NCI-H187 (cell line): ENCODE measurements at places on chromosomes 11 and 22.

- peak; percentile 50 for DNase-seq
Observed at GRCh38 chr11:69670158-69670845, 4.9 kb downstream of the LTO1 start.

DNA sequence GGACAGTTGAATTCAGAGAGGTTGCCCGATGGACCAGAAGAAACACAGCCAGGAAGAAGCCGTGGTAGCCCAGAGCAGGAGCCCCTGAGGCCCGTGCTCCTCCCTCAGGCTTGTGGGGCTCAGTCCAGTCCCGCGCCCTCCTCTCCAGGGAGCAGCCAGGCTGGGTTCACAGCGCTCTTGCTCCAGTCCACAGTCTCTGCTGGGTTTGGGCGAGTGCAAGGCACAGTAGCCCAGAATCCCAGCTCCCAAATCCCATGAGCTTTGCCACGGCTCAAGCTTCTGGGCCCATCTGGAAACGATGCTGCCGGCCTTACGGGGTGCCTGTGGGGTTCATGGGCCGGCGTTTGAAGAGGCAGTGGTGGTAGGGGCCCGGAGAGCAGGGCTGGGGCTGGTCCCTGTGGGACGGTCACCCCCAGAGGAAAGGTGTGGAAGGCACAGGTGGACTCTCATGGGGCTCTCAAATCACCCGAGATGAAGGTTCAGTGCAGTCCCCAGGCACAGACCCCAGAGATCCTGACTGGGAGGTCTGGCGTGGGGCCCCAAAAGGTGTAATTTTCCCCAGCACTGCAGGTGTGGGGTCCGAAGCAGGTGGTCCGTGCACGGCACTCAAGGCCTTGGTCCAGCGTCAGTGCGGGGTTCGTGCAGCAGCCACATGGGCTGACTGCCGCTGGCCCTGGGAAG, 30.6 kb upstream of the ATXN10 start:
- no peak for DNase-seq

GRCh38 chr22:25213221-25213620, 6.2 kb upstream of the CRYBB2 start:
- DNase-seq = no peak

- DNase-seq = no peak
Observed at GRCh38 chr11:1388763-1389102, 1.0 kb upstream of the BRSK2 start.

DNA sequence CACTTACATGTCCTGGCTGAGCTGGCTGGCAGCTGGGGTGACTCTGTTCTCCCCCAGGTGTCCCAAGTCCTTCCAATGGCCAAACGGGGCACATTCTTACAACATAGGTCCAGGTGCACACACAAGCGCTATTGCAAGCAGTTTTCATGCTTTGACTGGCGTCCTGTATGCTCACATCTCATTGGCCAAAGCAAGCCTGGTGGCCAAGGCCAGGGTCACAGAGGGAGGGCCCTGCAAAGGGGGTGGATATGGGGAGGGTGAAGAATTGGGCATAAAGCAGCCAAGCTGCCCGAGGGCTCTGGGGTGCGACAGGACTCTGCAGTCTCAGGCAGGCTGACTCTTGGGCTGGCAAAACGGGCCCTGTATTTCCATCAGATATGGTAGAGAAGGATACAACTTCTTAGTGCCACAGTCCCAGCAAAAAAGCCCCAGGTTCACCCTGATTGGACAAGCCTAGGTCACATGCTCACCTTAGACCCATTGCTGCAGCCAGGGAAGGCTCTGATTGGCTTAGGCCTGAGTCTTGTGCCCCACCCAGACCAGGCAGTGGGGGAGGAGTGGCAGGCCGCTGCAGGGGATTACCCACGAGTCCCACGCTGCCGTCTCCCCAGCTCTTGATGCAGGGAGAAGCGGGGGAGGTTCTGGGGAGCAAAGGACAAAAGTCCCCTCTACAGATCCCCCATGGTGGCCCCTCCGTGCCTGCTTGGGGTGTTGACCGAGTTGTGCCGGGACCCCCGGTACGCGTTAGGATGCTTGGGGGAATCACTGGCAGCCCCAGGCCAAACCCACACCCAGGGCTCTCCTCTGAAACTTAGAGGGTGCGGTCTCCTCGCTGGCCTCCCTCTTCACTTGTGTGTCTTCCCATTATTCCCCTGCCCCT, 110.8 kb downstream of the ARHGAP8 start:
- DNase-seq = no peak

GRCh38 chr11:9761441-9761945, 97.6 kb downstream of the SWAP70 start:
- DNase-seq = no peak

DNA sequence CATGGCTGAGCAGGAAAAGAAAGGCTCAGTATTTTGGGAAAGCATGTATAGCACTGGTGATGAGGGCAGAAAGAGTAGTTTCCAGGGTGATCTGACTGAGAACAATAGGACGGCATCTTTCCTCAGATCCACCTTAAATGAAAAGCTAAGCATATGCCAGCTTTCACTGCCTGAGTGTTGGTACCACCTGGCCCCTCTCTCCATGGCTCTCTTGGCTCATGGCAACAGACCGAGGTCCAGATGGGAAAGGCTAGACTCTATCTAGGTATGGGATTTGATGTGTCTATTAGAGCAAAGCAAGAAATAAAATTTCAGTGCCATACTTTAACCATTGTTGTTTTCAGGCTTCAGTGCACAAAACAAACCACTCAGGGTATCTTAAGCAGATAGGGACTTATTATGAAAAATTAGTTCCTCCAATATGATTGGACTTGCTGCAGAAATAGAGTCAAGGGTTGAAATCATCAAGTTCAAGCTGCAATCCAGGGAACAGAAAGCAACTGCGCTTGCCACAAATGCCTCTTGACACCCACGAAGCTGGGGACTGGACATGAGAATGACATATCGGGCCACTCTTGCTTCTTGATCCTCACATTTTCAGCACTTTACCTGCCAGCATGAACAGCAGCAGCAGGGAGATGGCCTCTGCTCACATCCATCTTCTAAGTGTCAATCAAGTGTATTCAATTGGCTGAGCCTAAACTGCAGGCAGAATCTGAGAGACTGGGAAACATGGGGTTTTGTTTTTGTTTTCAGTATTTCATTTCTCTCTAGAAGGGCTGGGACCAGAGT, 64.0 kb upstream of the SNX19 start:
- DNase-seq = no peak

GRCh38 chr11:65452806-65453490, 30.4 kb downstream of the NEAT1 start:
- DNase-seq = peak; percentile 61

DNA sequence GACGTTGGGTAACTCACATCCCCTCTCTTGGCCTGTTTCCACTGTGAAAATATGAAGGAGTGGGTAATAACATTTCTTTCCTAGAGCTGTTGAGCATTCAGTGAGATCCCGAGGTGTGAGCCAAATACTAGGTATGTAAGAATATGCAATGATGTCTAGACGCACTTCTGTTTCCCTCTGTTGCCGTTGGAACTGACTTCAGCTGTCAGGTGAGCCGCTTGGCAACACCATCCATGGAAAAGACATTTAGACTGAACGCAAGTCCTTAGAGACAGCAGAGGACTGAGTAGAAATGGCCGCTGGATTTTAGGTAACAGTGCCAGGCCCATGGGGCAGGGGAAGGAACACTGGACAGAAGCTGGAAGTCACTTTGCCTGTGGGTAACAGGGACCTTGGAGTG, 29.5 kb upstream of the SHANK2 start:
- no peak for DNase-seq

DNA sequence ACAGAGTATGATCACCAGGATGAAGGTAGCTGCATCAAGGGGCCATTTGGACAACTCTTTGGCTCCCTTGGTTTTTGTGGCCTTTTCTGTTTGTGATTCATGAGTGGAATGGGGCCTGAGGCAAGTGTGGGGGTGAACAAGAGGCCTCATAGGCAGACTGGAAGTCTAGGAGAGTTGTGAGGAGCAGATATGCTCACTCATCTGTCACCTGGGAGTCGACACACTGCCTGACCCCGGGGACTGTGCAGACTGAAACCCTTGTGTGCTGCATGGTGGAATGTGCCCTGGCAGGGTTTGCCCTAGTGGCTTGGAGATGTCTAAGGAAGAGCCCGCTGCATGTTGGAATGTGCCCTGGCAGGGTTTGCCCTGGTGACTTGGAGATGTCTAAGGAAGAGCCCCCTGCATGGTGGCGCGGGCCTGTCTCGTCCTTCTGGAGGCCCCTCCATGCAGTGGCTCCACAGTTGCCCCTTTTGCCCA, 60.0 kb downstream of the MED15 start:
- no peak for DNase-seq

- no peak for DNase-seq
Observed at GRCh38 chr22:19802001-19802893, 41.7 kb downstream of the TBX1 start.

GRCh38 chr22:19173047-19174035, 5.2 kb downstream of the SLC25A1 start:
- DNase-seq = no peak

DNA sequence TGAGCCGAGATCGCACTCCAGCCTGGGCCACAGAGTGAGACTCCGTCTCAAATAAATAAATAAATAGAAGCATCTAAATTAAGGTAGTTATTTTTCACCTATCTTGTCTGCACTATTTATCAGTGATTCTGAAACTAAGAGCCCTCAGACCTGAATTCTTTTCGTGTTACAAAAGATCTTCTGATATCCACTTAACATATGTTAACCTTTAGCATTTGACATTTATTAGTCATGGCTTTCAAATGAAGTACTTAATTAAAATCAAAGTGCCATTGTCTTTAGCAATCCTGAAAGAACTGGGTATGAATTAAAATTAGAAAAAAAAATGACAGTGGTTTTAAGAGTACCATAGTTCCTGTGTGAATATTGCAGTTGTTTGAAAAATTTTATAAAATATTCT, 99.1 kb upstream of the TIMP3 start:
- DNase-seq = no peak

- DNase-seq = no peak
Observed at GRCh38 chr11:14585438-14585837, 58.2 kb upstream of the PDE3B start.

DNA sequence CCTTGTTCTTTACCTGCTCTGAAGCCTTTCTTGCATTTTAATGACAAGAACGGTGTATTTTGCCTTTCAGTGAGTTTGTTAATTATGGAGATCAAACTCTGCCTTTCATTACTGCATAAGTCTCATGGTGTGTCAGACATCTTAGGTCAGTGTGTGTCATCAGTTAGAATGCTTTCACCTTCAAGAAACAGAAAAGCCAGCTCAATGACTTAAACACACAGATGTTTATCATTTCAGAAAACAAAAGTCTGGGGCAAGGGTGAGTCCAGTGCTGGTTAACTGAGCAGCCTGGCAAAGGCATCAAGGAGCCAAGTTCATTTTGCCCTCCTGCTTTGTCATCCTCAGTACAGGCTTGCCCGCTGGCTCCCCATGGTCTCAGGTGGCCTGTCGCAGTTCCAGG, 54.5 kb downstream of the PACS1 start:
- no peak for DNase-seq

DNA sequence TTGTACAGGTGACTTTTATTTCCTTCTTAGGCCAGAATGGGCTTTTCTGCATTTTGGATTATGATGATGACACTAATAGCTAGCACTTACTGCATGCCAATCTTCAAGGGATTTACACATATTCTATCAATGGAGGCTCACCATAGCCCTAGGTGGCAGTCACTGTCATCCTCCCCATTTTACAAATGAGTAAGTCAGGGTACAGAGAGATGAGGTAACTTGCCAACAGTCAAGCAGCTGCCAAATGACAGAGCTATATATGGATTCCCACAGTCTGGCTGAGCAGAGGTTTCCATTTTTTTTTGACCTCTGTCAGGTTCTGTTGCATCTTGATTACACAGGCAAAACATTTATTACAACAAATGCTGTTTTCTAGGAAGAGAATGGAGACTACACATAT, 23.8 kb upstream of the C11orf96 start:
- no peak for DNase-seq

GRCh38 chr11:108866781-108867180, 201.9 kb downstream of the DDX10 start:
- DNase-seq = no peak

DNA sequence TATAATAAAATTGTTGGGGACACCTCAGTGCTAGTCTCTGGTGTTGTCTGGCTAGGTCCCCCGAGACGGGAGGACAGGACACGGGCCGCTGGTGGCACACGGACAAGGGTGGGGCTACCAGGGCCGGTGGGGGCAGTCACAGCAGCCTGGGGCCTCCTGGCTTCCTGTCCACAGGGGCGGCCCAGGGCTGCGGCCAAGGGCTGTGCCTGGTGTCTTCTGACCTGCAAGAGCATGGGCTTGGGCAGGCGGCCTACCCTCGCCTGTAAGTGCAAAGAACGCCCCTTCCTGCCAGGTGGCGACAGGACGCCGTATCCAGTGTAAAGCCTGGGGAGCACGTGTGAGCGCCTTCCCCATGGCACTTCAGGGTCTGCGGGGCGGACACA, 3.6 kb downstream of the LRFN4 start:
- no peak for DNase-seq

- DNase-seq = no peak
Observed at GRCh38 chr22:19442166-19442565, 5.3 kb downstream of the C22orf39 start.

DNA sequence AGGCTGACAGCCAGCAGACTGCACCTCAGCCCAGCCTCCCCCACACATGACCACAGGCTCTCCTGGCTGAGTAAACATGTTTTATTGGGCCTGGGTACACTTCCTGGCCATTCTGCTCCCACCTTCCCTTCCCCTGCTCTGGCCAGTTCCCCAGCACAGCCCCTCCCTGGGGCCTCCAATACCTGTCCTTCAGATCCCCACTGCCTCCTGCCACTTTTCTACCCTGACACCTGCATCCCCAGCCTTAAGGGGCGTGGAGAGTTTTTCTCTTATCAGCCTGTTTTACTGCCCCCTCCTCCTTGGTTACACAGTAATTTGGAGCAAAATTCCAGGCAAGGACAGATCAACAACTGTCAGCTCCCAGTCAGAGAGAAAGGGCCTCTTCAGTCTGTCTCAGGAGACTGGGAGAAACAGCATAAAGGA, at the start of gene ISX:
ISX (plus strand) TSS at position 363 of the 423 bp plus-strand sequence. CDS start 930 bp downstream, outside the sequence.
- no peak for DNase-seq

- DNase-seq = no peak
Observed at GRCh38 chr11:69310934-69311766, 17.2 kb downstream of the MYEOV start.

- DNase-seq = no peak
Observed at GRCh38 chr11:85811624-85812023, 683 bp upstream of the SYTL2 start.

DNA sequence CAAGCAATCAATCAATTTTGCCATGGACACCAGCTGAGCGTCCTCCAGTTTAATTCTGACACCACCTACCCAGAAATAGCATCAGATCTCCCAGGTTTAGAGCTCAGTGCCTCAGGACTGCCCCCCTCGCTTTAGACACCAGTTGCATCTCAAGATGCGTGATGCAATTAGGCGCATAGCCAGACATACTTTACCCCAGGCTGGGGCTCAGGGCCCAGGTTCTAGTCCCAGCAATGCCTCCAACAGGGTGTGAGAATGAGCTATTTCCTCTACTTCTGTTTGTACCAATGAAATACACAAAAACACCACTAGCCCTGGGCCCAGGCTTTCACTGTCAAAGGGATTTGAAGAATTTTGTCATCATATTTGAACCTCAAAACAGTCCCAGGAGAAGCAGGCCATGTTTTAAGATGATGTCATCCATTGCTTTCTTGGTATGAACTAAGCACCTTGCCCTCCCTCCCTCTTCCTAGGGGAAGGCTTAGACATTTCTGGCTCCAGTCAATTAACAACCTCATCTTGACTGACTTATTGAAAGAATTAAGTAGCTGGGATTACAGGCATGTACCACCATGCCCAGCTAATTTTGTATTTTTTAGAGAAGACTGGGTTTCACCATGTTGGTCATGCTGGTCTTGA, 61.5 kb upstream of the INCENP start:
- DNase-seq = no peak
